Stimulated activated CD8-positive, alpha-beta memory T cell treated with anti-CD3 and anti-CD28 coated beads, Interleukin-7, amount 100 ng/mL, for 4 hours (primary cell): ENCODE measurements at places on chromosomes 2 and 18.

DNA sequence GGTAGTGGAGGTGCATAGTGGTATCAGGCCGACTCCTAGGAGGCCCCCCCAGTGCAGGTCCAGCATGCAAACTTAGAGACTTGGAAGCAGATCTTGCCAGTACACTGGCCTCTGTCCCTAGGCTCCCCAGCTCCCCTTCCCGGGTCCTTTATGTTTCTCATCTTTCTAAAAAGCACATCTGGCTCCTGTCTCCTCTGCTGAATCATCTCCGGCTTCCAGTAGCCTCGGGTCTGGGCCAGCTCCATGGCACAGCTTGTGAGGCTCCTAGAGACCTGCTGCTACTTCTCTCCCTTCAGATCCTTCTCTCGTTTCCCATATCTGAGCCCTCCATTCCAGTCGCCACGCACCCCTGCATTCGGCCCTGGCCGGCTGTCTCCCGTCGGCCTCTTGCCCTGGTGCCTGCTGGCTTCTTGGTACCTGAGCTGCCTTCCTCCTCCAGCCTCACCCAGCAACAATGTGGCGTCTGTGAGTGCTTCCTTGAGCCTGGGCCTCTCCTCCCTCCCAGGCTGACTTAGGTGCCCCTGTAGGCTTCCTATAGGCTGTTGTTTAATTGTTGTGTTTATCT lies 6.6 kb downstream of the TRAF3IP1 start:
- no peak for DNase-seq

- no peak for DNase-seq
Measured at GRCh38 chr2:101754618-101755017, 57.1 kb downstream of the MAP4K4 start.

DNA sequence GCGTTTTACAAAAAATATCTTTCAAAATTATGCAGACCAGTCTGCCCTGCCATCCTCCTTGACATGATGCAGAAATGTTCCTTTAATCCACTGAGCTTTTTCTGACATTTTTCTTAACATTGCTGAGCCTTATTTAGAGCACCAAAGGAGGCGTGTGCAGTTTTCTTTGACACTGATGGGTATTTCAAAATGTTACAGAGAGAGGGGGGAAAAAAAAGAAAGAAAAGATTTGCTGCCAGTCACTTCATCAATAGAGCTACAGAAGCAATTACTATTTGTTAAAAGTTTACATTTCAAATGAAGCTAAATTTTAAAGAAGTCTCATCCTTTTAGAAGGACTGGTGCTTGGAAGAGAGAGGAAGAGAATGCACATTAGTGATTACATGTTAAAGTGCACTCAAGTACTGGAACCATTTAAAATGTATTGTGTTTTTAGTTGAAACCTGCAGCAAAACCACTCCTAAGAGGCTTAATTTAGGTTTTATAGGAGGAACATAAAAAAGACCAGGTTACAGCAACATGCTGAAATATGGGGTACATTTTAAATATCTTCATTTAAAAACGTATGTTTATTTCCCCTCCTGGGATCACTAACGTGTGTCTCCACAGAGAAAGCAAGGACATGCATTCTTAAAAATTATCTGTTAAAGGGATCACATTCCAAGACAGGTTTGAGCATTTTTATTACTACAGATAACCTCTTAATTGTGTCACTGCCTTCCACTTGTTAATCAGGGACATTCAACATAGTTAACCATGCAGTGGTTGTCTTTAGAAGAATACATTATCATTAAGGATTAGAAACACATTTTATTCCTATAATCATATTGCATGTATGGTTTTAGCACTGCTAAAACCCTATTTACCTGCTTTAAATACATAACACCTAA lies 258.4 kb downstream of the MEIS1 start:
- no peak for DNase-seq

GRCh38 chr2:73993376-73993775 lies 8.7 kb downstream of the TET3 start:
- no peak for DNase-seq

GRCh38 chr2:197633109-197633657 lies 42.2 kb downstream of the RFTN2 start:
- no peak for DNase-seq

- DNase-seq: no peak
Measured at GRCh38 chr2:206225435-206226232, 48.8 kb upstream of the ZDBF2 start.

DNA sequence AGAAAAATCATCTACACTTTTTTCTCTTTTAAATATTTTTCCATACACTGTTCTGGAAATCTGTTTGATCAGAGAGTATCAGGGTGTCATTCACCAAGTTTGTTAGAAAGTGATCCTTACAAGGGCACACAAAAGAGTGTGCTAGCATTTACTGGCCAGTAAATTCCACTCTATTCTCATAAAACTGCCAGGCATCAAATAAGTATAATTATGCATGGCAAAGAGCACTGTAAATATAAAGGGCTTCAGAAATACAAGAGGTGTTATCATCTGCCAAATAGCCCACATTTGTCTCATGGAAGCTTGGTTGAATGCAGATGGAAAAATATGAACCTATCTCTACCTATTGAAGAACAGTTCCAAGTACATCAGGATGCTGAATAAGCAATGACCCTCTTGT lies 847.3 kb upstream of the ACVR2A start:
- no peak for DNase-seq

GRCh38 chr18:59700535-59700967 lies 3.3 kb upstream of the CCBE1 start:
- no peak for DNase-seq

DNA sequence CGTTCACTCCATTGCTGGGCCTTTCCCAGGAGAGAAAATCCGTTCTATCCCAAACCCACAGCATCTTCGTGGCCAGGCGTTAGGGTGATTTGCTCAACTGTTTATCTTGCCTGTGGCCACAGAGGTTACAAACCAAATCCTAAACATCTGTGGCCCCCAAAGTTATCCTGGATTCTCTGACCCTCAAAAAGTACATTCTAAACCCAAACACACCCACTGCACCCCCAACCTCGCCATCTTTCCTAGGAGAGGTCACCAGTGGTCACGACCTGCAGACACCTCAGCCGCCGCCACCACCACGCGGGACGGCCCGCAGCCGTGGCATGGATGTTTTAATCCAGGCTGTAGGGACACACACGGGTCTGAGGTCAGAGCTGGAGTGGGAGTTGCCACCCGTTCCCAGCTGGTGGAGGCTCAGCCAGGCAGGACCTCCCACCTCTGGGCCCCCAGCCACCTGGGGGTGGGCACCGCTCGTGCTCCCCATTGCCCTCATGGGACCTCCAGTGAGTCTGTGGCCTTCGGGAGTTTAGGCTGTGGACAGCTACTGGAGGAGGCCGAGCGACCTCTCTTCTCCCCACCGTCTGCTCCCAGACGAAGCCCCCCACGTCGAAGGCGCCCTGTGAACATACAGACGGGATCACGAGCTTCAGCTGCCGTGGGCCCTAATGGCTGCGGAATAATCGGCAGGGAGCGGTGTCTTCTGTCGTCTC lies 72.0 kb downstream of the KCNG2 start:
- DNase-seq: no peak

DNA sequence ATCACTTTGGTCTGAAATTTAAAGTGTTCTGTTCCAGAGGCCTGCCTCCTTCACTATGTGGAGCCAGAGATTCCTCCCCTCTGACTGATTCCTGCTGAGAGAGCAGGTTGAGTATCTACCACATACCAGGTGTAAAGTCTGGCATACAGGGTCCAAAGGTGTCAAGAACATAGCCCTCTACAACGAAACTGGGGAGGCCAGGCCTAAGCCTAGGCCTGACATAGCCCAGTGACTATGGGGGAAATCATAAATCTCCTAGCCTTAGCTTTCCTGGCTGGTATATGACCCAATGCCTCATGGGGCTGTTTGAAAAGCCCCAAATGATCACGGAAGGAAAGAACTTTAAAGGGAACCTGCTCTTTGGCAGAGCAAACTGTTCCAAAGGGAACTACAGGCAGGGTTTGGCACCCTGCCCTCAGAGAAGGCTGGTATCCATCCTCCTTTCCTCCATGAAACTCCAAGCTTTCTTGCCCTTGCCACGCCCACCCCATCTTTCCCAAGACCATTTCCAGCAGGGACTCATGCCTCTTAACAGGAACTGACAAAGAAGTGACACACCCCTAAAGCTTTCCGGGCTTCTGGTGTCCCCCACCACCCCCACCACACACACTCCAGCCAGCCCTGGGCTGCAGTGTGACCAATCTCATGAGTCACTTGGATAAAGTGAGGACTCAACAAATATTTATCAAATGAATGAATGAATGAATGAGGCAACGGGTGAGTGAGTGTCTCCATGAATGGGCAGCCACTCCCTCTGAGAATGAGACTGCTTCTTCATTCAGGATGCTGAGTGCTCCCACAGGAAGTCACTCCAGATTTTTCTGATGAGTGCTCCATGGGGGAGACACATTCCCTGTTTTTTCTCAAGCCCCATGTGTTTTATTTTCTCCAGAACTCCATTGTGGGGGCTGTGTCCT lies 114.5 kb upstream of the STPG4 start:
- no peak for DNase-seq
